NCI-H748 treated with DMSO at 0.1 percent for 48 hours (cell line): ENCODE measurements at places on chromosomes 2 and 18.

- no peak for DNase-seq
Observed at GRCh38 chr2:86221066-86221684, 21.9 kb downstream of the MRPL35 start.

DNA sequence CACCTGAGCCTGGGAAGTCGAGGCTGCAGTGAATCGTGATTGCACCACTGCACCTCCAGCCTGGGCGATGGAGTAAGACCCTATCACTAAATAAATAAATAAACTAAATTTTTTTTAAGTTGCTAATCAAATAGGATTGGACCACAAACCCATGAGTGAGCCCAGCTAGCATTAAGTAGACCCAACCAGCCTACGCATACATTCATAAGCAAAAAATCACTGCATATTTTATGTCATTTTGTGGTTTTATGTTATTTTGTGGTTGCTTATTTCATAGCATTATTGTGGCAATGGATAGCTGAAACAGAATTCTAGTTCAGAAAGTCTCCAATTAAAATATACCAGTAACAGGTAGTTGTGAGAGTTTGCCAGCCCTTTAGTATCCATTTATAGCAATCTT is 29.1 kb upstream of the ZC3H15 start:
- DNase-seq = no peak

- DNase-seq = no peak
Observed at GRCh38 chr18:9647496-9648323, 33.4 kb upstream of the PPP4R1 start.

GRCh38 chr18:28357766-28358401 is 181.0 kb upstream of the CDH2 start:
- no peak for DNase-seq

GRCh38 chr2:23823863-23824262 is 103.1 kb downstream of the ATAD2B start:
- no peak for DNase-seq

GRCh38 chr2:143694335-143694734 is 565.1 kb downstream of the ARHGAP15 start:
- DNase-seq = no peak

- no peak for DNase-seq
Observed at GRCh38 chr18:67933271-67933670, 416.8 kb upstream of the DSEL start.

DNA sequence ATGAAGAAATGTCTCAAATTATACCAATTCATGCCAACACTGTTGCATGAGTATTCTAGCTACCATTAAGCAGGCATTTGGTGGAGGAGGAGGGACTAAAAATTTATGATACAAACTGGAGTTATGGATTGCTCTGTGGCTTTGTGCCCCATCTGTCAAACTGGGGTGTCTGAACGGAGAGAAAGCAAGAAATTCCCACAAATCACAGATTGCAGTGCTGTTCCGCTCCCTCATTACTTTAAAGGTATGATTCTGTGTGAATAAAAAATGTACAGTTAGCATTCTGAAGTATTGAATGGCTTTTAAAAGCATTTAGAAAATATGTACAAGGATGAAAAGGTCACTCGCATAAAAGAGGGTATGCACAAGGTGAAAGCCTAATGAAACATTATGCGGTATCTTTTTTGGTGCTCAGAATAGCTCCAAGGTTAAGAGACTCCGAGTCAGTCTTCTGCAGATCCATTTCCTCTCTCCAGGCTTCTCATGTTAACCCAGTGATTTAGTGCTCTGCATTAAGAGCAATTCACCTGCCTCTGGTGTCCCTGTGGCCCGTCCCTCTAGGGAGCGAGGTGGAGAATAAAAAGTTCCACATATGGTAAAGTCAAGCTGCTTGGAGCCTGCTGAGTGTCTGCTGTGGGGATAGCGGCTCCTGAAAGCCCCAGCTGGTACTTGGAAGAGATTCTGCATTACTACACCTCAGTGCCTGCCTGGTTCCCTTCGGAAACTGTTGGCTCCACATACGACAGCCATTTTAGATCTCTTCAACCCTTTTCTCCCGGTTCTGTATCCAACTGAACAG is 184.2 kb downstream of the ZNF521 start:
- DNase-seq = no peak

DNA sequence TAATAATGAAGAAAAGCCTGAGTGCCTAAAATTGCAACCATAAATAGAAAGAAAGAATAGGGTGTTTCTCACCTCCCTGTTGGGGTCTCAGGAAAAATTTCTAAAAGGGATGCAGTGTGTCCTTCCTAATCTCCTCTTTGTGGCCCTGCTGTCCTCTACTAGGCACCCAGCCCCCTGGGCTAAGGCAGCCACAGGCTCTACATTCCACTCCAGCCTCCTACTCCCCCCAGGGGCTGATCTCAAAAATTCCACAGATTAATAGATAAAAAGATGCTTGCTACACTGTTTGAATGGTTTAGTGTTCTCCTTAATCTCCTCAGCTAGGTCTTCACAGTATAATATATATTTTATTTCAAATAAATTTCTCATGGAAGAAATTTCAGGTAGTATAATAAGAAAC is 17.6 kb downstream of the SATB2 start:
- DNase-seq = no peak

- DNase-seq = no peak
Observed at GRCh38 chr2:95836151-95836550, 155.5 kb downstream of the ANKRD36C start.

DNA sequence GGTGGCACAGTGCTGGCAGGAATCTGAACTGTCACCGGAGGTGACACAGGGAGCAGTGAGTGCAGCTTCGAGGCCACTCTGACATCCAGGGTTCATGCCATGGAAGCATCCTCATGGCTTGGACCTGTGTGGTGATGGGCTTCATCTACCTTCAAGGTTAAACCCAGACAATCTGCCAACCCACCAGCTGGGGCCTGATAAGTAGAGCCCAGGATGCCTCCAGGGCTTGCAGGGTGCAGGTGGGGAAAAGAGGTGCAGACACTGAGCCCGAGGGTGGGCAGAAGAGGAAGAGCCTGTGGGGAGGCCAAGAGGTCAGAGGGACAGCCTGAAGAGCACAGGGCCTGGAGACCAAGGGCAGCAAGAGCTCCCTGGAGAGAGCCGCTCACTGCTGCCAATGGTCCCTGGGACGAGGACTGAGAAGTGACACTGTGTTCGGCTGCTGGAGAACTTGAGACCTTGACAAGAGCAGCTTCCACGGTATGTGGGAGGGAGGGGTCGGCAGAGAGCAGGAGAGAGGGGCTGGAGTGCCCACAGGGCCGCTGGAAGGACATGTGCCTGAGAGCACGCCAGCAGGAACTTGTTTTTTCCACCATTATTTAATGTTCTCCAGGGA is 8.1 kb upstream of the HES6 start:
- no peak for DNase-seq
